ENCODE measurements at places on chromosomes 7 and 10.

GRCh38 chr7:114085592-114086501, 167.0 kb upstream of the PPP1R3A start:
- DNase-seq, result peak; percentile 25

- DNase-seq, result no peak
Measured at GRCh38 chr7:51255536-51256208, 60.9 kb downstream of the COBL start.

DNA sequence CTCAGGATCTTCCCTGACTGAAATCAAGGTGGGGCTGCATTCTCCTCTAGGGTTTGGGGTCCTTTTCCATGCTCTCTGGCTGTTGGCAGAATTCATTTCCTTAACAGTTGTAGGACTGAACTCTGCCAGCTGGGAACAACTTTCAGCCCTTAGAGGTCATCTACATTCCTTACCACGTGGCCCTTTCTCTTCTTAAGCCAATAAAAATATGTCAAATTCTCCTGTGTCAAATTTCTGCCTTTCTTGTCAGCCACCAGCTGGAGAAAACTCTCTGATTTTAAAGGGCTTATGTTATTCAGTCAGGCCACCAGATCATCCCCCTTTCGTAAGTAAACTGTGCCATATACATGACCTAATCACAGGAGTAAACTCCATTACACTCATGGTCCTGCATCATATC, 95.3 kb upstream of the IL6 start:
- no peak for DNase-seq

DNA sequence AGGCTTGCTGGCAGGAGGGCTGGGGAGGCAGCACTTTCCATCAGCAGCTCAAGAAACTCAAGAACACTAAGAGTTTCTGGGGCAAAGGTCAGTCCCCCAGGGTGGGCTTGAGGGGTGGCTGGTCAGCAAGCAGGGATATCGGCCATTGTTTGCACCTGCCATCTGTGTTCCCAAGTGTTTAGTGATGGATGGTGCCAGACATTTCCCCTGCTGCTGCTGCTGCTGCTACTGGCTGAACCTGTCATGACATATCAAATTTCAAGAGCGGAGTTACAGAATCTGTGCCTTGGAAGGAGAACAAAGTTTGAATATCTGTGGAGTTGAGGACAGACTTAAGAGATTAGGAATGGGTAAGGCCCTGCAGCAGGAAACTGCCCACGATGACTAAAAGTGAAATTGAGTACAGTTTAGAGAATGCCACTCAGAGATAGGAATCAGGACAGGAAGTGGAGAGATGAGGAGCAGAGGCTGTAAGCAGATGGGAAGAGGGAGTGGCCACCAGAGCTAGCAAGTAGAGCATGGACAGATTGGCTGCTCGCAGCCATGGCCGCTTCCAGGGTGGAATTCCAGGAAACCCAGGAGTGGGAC, 39.2 kb upstream of the PPP1R3C start:
- DNase-seq, result no peak

DNA sequence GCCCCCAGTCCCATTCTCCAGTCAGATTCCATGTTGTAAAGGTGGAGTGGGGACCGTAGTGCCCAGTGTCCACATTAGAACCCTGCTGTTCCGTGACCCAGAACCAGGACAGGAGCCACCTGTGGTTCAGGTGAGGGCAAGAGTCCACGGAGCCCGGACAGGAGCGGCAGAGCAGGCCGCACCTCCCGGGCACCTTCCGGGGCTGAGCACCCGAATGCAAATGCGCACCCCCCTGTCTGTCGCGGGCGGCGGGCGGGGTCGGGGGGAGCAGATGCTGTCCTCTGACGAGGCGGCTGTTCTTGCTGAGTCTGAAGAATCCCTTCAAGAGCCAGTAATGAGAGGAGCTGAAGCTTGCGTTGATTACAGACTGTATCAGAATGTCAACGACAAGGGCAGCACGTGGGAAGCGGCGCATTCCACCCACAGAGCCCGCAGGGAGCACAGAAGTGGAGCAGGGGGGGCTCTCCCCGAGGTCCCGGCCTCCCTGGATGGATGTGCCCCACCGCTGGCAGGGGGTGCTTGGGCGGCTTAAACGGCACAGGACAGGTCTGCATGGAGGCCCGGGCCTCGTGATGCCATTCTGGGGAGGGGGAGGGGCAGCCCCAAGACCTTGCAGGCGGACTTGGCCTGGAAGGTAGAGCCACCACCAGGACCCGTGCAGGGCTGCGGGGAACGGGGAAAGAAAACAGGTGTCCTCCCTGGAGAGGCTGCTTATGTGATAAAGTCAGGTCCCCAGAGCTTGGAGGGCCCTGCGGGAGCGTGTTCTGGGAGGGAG, 407.5 kb upstream of the RNF32 start:
- DNase-seq, result no peak
